NCI-H774 (cell line): ENCODE measurements at places on chromosomes 2 and 18.

DNA sequence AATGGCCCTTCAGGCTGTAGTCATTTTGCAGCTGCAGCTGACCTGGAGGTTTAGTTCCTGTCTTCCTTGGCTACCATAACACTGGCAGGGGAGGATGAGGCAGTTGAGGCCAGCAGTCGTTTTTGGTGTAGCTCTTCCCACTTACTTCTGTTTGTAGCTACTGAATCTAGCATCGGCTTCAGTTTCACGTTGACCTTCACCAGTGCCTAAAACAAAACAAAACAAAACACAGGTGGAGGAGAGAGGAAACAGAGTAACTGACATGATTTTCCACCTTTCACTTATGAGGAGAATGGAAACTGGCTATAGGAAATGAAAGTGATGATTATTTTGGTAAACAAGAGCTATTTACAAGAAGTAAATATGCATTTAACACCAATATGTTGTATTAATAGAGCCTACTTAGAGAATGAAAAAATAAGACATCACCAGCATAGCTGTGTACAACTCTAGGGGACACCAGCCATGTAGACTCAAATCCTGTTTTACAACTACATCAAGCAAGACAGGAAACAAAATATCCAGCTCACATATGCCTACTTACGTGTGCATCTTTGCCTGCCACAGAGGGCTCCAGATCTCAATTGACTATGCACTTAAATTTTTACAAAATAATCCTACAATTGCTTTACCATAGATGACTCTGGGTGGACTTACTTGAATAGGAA lies 236.9 kb downstream of the AGPS start:
- no peak for DNase-seq

GRCh38 chr18:26566874-26567555 lies 18.7 kb upstream of the KCTD1 start:
- no peak for DNase-seq

DNA sequence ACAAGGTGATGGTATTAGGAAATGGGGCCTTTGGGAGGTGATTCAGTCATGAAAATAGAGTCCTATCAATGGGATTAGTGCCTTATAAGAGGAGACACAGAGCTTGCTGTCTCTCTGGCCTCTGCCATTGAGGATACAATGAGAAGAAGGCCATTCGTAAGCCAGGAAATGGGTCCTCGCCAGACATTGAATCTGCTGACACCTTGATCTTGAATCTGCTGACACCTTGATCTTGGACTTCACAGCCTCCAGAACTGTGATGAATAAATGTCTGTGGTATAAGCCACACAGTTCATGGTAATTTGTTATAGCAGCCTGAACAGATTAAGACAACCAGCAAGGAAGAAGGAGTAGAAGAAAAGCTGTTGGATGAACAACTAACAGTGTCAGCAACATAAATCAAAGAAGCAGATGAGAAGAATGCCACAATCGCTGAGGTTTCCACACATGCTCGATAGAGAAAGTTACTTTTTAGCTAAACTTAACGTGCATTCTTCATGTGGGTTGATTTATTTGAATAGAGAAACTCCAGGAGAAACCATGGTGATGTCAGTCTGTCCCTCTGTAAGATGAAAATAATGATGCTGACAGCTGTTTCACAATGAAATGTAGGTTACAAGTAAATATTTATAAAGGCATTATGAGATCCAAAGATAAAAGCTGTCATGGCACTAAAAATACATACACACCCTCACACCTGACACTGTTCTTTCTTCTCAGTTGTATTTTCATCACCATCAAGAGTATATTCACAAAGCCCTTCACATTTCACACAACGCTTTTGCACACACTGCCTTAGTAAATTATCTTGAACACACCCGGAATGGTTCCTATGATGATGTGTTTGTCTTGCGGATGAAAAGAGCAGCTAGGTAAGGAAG lies 153.7 kb upstream of the NCK2 start:
- DNase-seq = peak; percentile 66

DNA sequence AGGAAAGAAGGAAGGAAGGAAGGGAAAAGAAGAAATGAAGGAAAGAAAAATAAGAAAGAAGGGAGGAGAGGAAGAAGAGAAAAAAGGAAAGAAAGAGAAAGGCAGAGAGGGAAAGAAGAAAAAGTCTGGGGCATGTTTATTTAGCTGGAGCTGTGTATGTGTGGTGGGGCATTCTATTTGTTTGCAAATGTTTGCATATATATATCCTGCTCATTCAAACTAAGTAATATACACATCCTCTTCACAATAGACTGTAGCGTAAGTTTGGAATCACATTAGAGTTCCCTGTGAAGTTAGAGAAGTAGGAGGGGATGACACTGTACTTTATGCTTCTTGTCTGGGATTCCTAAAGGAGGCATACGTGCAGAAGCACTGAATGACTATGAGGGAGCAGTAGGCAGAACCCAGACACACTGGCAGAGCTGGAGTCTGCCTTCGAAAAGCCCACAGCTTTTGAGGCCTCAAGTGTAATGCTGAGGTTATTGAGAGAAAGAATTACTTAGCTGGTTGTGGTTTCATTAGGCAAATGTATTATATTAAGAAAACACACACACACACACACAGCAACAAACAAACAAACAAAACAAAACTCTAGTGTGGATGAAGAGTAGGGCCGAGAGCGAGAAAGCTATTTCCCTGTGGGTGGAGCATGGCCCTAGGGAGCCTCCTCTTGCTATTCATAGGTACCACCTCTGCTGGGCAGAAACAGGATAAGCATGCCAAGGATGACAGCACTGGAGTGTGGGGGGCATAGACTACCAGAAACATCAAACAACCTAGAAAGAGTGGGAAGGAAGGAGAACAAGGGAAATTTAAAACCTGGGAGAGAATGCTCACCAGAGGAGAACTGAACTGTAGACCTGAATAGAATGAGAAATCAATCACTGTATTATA lies 905.1 kb upstream of the NXPH2 start:
- no peak for DNase-seq

GRCh38 chr2:178273787-178274360 lies 79.6 kb downstream of the OSBPL6 start:
- DNase-seq = no peak
